Naive B cell (primary cell): ENCODE measurements at places on chromosomes 3 and 15.

- no peak for DNase-seq
Observed at GRCh38 chr3:69951616-69952015, 47.9 kb upstream of the SAMMSON start.

- peak; percentile 85 for DNase-seq
Observed at GRCh38 chr3:194315088-194315964, 35.8 kb downstream of the CPN2 start.

DNA sequence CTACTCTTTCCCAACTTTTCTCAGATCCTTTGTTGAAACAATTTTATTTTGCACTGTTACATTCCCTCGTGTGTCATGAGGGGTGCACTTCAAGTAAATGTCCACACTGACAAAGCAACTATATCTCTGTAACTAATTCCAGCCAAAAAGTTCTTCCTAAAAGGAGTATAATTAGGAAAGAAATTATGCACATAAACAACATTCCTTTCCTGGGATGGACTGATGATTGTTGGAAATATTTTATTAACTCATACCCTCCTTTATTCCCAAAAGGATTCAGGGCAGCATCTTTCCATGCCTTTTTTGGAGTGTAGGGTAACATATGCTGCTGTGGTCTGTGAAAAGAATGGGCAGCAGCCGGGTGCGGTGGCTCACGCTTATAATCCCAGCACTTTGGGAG lies 426.1 kb upstream of the THBS1 start:
- DNase-seq: no peak

GRCh38 chr3:33926998-33927605 lies 128.7 kb downstream of the PDCD6IP start:
- DNase-seq: no peak

DNA sequence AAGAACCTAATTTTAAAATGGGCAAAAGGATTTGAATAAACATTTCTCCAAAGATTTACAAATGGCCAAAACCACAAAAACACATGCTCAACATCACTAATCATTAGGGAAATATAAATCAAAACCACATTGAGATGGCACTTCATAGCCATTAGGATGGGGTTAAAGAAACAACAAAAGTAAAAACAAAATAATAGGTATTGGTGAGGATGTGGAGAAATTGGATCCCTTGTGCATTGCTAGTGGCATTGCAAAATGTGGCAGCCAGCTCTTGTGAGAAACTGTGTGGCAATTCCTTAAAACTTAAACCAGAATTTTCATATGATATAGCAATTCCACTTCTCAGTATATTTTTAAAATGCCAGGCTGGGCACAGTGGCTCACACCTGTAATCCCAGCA lies 126.5 kb downstream of the STT3B start:
- DNase-seq: no peak

DNA sequence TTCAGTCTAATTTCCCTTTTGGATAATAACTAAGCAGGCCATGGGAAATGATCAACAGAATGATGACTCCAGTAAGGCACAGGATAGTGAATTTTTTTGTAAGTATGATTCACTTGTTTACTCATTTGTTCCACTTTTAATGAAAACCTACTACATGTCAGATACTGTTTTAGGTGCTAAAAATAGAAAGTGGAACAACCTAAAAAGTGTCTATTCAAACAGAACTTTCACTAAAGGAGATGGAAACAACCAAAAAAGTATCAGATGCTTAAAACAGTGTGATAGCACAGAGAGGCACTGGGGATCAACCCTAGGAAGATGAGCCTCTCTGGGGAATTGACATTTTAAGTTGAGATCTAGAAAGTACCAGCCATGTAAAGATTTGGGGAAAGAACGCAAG lies 11.1 kb downstream of the RYK start:
- no peak for DNase-seq

DNA sequence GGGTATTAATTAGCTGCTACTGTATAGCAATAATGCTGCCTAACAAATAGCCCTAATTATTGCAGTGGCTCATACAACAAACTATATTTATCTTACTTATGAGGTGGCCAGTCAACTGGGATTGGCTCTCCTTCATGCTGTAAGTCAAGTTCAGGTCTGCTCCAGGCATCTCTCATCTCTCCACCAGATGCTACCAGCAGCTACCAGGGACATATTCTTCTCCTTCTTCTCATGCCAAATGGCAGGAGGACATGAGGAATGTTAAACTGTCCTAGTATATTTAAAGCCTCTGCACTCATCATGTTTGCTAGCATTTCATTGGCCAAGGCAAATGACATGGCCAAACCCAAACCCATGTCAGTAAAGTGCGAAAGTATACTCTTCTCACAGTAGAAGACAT lies 17.3 kb downstream of the SV2B start:
- DNase-seq: no peak

- no peak for DNase-seq
Observed at GRCh38 chr3:71537211-71537611, 46.3 kb downstream of the FOXP1 start.

- DNase-seq: no peak
Observed at GRCh38 chr3:62197350-62198012, 175.9 kb downstream of the FEZF2 start.

DNA sequence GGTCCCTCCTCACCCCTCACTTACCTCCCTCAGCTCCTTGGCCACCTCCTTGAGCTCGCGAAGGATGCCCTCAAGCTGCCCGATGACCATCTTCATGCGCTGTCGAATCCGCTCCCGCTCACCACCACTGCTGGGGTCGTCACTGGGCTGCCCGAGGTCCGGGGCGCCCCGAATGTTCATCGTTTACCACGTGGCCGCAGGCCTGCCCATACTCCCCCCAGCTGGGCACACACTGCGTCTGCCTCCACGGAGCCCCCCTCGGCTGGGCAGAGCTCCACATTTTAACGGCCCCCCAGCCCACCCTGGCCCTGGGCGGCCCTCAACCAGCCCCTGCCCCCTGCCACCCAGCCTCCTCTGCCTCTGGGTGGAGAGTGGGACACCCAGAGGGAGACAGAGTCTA lies 2.2 kb downstream of the INSYN1 start:
- no peak for DNase-seq

GRCh38 chr3:180280555-180280954 lies 243.8 kb upstream of the PEX5L start:
- DNase-seq: no peak

DNA sequence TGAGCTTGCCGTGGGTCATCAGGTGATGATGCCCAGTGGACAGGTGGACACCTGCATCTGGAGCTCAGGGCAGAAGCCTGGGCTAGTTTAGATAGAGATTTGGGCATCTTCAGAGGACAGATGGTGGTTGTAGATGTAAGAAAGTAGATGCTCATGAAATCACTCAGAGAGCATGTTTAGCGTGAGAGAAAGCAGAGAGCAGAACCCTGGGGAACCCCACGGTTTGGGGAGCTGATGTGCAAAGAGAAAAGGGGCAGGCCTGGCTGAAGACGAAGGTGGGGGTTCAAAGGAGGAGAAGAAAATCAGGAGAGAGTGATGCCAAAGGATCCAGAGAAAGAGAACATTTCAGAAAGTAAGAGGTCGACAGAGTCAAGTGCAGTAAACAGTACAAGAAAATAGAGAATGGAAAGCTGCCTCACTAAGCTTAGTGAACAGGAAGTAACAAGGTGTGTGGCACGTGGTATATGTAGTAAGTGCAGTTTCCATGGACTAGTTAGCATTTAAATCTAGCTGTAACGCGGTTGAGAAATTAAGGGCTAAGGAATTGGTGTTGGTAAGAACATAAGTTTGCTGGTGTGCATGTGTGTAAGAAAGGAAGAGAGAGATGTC lies 13.5 kb downstream of the TIGIT start:
- DNase-seq: no peak
